RKO (cell line): ENCODE measurements at places on chromosomes 11 and 22.

- no peak for DNase-seq
Measured at GRCh38 chr11:27116684-27117083, 76.1 kb downstream of the BBOX1 start.

GRCh38 chr11:30172883-30173311, 57.9 kb upstream of the FSHB start:
- no peak for DNase-seq

DNA sequence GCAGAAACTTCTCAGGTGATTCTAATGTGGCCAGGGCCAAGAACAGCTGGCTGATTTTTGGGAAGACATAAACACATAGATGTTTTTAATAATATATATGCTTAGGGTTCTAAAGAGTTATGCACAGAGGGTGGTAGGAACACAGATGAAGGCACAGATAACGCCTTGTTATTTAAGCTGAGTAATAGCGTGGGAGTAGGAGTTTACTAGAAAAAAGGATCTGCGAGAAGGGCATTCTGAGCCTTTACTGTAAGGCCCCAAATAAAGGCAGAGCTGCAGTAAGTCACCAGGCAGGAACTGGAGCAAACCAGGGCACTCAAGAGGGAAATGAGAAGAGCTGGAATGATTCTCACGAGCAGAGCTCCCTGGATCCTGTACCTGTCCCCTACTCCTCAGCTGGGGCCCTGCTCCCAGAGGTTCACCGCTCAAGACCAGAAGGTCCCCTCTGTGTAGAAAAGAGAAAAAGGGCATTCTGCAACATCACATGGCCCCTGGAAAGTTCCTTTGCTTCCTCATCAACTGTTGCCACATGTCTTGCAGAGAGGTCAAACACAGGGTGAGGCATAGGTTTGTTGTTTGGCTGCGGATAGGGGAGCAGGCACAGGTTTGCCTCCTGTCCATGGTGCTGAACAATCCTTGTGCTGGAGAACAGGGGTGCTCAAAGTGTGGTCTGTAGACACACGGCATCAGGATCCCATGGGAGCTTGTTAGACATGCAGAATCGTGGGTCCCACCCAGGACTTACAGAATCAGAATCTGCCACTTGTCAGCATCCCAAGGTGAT, 125.7 kb downstream of the TENM4 start:
- DNase-seq: peak; percentile 20

DNA sequence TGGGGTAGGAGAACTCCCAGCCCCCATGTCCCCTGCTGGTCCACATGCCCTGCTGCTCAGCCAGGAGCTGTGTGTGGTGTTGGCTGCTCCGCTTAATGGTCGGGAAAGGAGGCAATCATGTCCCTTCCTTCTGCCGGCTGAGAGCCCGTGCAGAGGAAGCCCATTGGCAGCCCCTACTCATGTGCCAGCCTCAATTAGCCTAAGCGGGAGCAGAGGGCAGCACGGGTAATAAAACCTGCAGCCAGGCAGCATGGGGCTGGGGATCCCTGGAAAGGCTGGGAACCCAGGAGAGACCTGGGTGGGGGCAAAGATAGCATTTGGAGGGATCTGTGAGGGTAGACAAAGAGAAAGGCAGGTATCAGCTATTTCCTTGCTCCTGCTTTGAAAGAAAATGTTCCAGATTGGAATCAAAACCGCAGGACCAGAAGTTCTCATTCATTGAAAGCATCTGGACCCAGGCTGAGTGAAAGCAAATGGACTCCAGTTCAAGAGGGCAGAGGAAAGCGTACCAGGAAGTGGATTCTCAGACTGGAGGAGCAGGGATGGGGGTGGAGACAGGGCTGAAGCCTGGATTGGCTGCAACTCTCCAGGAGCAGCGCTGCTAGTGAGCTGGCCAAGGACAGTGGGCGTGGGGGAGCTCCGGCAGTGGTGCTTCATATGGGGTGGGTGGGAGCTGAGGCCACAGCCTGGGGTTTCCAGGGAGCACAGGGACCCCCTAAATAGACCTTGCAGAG, 103.4 kb upstream of the NECTIN1 start:
- no peak for DNase-seq

DNA sequence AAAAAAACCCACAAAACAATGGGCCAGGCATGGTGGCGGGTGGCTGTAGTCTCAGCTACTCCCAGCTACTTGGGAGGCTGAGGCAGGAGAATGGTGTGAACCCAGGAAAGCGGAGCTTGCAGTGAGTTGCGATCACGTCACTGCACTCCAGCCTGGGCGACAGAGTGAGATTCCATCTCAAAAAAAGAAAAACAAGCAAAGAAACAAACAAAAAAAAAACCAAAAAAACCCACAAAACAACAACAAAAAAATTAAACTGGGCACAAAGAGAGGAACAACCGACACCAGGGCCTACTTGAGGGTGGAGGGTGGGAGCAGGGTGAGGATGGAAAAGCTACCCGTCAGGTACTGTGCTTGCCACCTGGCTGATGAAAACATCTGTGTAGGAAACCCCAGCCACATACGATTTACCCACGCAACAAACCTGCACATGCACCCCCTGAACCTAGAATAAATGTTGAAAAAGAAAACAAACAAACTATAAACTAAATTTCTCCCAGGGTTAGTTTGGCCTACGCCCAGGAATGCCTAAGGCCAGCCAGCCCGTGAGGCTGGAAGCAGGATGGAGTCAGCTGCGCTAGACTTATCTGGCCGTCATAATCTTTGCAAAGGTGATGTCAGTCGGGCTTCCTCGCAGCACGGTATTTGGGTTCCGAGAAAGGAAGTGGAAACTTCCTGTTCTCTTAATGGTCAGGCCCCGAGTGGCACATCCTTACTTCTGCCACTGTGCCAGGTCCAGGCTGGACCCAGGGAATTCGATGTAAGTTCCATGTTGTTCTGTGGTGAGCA, 21.9 kb upstream of the CYB5R3 start:
- no peak for DNase-seq

GRCh38 chr11:95920460-95921105, 3.3 kb downstream of the MTMR2 start:
- peak; percentile 38 for DNase-seq

DNA sequence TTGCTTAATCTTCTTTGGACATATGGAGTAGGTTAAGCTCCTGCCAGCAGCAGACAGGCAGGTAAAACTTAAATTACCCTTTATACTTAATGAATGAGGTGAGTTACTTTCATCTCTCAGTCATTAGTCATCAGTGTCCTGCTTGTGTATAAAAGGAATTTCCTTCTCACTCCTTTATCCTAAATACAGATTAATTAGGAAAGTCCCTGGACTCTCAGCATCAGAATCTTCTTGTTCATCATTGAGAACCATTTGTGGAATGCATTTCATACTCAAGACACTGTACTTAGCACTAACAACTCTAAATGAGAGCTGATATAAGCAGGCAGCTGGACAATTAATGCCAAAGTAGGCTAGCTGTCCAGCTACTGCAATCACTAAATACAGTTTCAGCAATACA, 630.4 kb downstream of the METTL15 start:
- DNase-seq: no peak

- DNase-seq: no peak
Measured at GRCh38 chr11:126663749-126664592, 308.5 kb downstream of the ST3GAL4 start.

DNA sequence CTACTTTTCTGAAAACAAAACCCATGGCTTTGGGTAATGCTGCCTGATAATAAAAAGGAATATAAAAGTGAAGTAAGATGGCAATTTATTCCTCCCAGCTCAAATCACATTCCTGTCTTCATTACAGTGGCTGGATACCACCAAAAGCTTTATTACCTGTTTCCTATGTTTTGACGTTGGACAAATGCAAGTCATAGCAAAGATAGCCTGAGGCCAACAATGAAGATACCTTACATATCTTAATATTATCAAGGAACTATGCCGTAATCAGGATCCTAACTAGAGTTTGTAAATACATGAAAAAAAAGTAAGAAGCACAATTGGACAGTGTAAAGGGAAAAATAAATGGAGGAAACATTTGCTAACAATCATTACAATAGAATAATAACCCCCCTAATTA, 202.4 kb downstream of the SOX6 start:
- no peak for DNase-seq

- DNase-seq: no peak
Measured at GRCh38 chr11:132586801-132587200, 945.5 kb downstream of the OPCML start.

- no peak for DNase-seq
Measured at GRCh38 chr11:12113294-12113693, 2.9 kb downstream of the MICAL2 start.

DNA sequence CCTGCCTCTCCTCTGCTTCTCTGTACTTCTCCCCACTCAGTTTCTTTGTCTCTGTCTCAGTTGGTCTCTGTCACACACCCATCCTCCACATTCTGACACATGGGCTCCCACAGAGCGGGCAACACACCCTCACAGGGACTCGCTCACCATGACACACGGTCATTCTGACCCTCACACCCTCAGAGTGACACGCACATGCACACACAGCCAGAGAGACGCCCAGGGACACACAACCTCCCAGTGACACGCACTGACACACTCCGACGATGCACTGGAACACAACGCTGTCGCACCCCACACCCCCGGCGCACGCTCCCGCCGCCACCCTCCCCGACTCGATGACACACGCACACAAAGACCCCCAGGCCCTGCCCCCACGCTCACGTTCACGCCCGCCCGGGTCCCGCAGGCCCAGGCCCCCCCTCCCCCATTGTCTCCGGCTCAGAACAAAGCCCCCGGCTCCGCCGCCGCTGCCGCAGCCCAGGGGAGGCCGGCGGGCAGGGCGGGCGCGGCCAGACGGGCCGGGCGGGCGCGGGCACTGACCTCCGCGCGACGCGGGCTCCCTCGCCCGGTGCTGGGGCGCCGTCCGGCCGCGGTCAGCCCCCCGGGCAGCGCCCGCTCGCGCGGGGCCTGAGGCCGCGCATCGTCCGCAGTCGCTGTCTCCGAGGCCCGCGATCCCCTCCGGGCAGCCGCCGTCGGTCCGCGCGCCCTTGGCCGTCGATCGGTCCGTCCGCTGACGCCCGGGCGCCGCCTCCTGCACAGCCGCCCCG, 404 bp downstream of the DCHS1 start:
- no peak for DNase-seq

- no peak for DNase-seq
Measured at GRCh38 chr11:118662401-118663271, 16.8 kb downstream of the TREH start.

DNA sequence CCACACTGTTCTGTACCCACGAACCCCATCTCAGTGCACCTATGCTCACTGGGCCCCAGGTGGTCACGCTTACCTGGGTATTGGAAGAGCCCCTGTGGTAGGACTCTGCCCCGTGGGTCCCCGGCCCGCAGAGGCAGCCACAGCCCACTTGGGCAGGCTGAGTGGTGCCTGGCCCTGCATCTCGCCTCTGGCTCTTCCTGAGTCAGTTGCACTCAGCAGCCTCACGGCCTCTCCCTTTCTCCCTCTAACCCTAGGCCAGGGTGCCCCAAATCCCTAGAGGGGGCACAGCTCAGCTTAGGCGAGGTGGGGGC, 9.7 kb downstream of the CRELD2 start:
- DNase-seq: no peak

- no peak for DNase-seq
Measured at GRCh38 chr11:35373284-35373933, 45.9 kb downstream of the SLC1A2 start.

- DNase-seq: no peak
Measured at GRCh38 chr22:27348634-27349033, 452.9 kb downstream of the MN1 start.

DNA sequence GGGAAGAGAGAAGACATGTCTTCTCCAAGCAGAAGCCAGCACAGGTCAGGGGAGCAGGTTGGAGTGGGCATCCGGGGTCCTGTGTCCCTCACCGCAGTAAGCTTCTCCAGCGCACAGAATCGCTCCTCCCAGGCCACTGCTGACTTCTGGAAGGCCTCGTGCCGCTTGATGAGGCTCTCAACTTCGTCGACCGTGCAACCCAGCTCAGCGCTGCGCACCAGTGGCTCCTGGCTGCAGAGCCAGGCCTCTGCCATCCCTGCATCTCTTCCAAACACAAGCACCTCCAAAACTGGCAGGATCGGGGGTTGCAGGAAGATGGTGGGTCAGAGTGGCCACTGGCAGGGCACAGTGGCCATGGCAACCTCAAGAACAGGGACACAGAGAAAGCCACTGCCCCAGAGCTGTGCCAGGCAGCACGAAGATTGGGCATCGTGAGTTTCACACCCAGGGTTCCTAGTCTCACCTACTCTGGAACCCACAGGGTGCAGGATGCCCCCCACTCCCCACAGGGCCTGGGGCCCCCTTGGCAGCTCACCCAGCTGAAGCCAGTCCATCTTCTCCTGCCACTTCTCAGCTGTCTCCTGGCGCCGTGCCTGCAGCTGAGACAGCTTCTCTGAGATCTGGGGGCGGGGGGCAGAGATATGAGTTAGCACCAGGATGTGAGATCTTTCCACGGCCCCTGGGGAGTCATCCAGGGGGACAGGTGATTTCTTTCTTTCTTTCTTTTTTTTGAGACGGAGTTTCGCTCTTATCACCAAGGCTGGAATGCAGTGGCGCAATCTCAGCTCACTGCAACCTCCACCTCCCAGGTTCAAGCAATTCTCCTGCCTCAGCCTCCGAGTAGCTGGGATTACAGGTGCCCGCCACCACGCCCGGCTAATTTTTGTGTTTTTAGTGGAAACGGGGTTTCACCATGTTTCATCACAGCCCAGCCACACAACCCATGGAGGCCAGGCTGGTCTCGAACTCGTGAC, 11.2 kb upstream of the RBM4B start:
- DNase-seq: no peak

DNA sequence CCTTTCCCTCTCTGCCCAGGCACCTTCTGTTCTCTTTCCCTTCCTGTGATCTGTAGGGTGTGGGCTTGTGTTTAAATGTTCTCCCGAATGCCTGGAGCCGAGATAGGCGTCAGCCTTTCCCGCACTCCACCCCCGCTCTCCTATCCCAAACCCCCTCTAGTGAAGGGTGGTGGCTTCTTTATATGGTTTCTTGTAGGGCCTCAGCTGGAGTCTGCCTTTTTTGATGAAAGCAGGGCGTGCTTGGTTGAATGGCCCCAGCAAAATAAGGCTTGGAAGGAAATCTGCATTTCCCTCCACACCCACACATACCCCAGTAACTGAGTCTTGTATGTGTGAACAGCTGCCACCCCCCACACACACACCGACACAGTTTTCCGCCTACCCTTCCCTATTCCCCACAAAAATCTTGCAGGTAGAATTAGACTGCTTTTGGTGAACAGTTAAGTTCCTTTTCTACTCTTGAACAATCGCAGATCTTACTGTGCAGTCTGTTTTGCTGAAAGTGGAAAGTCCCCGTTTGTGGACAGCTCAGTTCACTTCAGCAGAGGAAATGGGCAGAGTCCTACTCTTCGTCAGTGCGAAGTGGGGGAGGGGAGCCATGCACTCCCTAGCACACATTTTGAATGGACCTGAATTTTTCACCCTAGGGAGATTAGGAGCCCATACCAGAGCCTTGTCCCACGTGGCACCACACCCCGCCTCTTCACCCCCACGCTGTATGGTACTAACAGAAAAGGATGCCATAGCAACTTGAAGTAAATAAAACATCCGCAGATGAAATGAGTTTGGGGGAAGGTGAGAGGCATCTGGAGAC, 25.5 kb upstream of the GRK2 start:
- DNase-seq: peak; percentile 88

GRCh38 chr11:32500001-32500400, 64.7 kb upstream of the WT1 start:
- DNase-seq: no peak

GRCh38 chr11:46600194-46600960, 6.6 kb upstream of the AMBRA1 start:
- DNase-seq: no peak

- DNase-seq: no peak
Measured at GRCh38 chr11:134022748-134023147, 46.1 kb upstream of the JAM3 start.

GRCh38 chr11:127130321-127130720, 129.8 kb upstream of the KIRREL3 start:
- no peak for DNase-seq

GRCh38 chr11:26901162-26901561, 92.8 kb upstream of the FIBIN start:
- no peak for DNase-seq
